Sciatic nerve (tissue), 2 donors: ENCODE measurements at places on chromosomes 5 and 9. TPM values are rescaled to one million over a fixed set of nuclear protein-coding genes. Genes with fewer than 3 reads are reported as not detected.

OR2S2 gene
- not detected for total RNA-seq

RANBP3L gene
- total RNA-seq = 0.40 TPM

DNA sequence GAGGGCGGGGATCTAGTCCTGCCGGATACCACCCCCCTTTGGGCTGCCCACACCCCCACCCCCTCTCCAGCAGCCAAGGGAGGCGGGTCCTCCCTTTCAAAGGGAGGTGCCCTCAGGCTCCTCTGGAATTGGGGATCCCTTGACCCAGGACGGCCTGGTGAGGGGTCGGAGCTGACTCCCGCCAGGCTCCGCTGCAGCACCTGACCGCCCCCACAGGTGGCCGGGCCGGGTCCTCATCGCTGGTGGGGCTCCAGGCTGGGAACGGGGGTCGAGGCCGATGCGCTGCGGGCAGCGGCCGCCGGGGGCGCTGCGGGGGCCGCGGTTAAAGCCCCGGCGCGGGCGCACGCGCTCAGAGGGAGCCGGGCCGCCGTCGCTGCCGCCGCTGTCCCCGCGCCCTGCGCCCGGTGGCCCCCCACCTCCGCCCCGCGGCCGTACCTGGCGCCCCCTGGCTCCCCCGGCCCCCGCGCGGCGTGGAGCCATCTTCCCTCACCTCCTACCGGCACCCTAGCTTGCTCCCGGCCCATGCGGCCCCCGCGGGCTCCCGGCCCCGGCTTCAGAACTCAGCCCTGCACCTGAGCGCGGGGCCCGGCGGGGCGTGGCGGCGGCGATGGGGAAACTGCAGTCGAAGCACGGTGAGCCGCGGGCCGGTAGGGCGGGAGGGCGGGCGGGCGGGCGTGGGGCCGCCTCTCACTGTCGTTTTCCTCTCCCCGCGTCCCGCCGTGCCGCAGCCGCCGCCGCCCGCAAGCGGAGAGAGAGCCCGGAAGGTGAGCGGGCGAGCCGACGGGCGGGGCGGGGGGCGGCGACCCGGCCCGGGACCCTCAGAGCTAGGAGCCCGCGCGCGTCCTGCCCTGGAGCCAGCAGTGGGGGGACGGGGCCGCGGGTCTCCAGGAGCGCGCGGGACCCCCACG is at the start of gene NKD2:
Gene NKD2, plus strand, starts transcription at position 352 of the 908 bp plus-strand sequence. Its CDS starts 256 bp downstream, at position 608.
- DNase-seq = peak; percentile 59

SLIT3 gene
- 50.6 TPM for total RNA-seq

ADRB2 gene
- 6.7 TPM for total RNA-seq

GRCh38 chr5:3346111-3346820 is 249.4 kb upstream of the IRX1 start:
- peak; percentile 25 for DNase-seq

GRCh38 chr5:82851471-82851870 is 225.7 kb downstream of the TMEM167A start:
- no peak for DNase-seq

MYOT gene
- 10.9 TPM for total RNA-seq

ANKDD1B gene
- 3.6 TPM for total RNA-seq

MCIDAS gene
- total RNA-seq = not detected

SPINK4 gene
- total RNA-seq = not detected

DNA sequence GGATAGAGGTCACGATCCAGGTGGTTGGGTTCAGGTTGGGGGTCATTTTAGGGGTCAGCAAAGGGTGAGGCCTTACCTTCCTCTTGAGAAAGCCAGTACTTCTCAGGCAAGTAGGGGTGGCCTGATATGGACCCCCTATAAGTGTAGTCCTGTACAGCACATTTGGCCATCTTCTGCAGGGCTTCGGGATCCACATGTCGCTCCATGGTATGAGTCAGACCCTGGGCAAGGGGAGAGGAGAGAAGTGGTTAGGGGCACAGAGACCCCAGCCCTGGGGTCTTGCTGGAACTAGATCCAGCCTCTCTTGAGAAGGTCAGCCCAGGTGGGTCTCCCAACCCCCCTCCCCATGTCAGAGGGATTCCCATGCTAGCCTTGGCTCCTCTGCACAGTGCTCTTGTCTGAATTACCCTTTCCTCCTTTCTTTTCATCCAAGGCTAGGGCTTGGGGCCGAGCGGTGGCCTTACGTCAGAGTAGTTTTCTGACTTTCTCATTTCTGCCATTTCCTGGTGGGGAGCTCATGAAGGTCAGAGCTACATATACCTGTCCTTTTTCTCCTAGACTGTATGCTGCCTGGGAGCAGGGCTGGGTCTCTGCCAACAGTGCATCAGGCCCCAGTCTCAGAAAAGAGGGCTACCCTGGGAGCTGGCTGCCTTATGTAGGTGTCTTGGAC is 9.0 kb upstream of the MYORG start:
- DNase-seq = no peak

- peak; percentile 36 for DNase-seq
Measured at GRCh38 chr9:114282507-114282906, 40.4 kb upstream of the ORM1 start.

DNA sequence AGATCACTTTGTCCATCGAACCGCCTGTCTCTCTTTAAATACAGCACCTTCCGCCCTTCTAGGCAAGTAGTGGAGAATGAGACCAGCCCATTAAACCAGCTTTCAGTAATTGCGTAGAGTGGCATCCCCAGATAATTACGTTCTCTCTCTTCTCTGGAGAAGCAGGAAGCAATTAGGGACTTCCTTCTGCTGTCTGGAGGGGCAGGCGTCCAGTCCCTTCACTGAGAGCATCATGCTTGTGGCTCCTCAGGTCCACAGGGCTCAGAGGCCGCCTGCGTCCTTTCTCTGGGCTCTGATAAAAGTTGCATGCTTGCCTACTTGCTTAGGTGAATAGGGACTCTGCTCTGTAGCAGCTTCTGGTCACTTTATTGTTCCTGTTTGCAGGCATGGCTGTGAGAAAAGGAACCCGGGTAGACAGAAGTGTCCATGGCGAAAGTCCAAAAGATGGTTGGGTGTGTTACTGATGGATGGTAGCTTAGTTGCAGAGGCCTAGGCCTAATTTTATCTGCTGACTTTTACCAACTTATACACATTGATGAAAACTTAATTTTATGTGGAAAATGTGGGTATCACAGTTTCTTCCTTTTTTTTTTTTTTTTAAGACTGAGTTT is 299.1 kb upstream of the PANK3 start:
- DNase-seq = no peak

DNA sequence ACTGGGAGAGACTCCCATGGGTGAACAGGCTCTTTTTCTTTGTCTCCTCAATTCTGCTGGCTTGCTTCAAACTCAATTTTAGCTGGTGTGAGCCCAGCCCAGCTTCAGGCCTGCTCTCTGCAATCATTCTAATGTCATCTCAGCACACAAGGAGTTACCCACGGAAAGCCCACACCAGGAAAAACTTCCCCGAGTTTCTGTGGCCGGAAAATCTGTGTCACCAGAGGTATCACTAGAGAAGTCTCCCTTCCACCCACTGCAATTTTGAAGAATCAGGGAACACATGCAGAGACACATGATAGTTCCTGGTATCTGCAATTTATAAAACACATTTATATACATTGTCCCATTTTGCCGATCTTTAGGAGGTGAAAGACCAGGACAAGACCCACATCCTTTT is 13.5 kb upstream of the NDFIP1 start:
- no peak for DNase-seq

IL13 gene
- not detected for total RNA-seq

DNA sequence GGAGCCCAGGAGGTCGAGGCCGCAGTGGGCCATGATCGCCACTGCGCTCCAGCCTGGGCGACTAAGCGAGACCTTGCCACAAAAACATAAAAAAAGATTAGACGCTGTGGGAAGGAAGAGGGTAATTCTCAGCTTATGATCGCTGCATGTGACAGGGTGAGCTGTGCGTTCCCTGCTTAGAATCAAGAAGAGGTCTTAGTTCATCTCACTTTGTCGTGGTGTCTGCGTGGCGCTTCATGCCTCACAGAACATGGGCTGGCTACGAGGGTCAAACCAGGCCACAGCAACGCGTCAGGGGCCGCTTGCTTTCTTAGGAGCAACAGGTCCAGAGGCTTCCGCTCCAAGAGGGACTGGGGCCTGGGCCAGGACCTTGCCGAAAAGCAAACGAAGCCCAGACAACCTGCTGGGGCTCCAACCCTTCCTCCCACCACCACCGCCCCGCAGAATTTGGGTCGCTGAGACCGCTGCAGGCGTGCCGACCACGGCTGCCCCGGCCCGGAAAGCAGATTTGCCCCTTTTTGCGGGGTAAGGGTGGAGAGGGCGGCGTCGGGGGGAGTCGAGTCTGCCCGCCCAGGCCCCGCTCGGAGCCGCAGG is 10.0 kb upstream of the GRIN1 start:
- DNase-seq = no peak

DNA sequence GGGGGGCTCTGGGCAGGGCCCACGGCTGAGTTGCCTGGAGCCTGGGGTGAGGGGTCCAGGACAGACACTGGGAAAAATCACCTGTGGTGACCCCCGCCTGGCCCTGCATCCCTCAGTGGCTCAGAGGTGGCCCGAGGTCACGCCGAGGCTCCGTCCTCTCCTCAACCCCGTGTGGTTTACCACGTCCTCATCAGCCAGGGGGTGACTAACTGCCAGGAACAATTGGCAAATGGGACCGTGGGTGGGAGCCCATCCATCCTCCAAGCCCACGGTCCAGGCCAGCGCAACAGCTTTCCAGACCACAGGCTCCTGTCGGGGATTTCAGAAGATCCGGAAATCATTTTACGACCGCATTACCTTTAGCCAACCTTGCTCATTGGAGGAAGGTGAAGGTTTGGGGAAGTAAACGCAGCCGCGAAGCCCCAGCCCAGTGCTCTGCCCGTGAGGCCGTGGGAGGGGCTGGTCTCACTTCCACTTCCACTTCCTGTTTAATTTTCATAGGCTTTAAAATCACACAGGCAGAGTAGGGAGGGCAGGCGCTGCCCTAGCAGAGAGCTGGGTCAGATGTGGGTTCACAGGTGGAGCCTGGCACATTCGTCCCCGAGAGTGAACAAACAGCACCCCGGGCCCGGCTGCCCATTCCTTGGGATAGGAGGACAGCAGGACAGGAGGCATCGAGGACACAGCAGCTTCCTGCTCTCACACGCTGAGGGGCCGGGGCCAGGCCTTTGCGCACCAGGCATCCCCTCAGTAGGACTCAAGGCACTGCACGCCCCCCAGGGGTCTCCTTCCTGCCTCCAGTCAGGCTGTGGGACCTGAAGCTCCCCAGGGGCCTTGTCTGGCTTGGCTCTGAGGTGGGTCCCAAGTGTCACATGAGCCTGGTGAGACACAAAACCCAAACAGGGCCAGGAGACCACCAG is 19.8 kb upstream of the SLC9A3 start:
- DNase-seq = peak; percentile 58

DNA sequence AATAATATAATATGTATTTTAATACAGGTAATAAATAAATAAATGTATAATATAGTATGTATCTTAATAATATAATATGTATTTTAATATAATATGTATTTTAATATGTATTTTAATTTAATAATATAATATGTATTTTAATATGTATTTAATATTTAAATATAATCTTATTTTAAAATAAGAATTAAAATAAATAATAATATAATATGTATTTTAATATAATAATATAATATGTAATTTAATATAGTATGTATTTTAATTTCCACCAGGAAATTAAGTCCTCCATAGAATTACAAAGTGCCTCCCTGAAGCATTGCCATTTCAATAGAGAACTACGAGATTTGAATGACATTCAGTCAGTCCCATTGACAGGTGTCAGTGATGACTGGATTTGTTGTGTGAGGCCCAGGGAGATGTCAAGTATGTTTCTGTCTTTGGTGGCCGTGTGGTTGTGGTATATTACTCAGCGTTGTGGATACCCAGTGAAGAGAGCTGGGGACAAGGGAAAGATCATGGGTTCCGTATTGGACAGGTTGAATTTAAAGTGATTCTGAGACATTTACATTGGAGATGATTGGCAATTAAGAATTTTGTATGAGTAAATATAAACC is 14.2 kb upstream of the C5orf46 start:
- DNase-seq = no peak

- DNase-seq = no peak
Measured at GRCh38 chr5:31469886-31470285, 62.0 kb downstream of the DROSHA start.

- no peak for DNase-seq
Measured at GRCh38 chr9:121331992-121332685, 37.9 kb downstream of the STOM start.

- no peak for DNase-seq
Measured at GRCh38 chr9:120655005-120655622, 59.2 kb downstream of the MEGF9 start.

TTC39B gene
- 17.7 TPM for total RNA-seq

CDH10 gene
- total RNA-seq = 0.13 TPM
